ENCODE measurements at places on chromosomes 5 and 9. TPM values are rescaled to one million over a fixed set of nuclear protein-coding genes. Genes with fewer than 3 reads are reported as not detected.
A peak's percentile ranks its signal among the peaks of the same experiment; 100 is the strongest.

The PGM5 gene
- total RNA-seq, result 144 TPM

The OR2K2 gene
- total RNA-seq, result not detected

DNA sequence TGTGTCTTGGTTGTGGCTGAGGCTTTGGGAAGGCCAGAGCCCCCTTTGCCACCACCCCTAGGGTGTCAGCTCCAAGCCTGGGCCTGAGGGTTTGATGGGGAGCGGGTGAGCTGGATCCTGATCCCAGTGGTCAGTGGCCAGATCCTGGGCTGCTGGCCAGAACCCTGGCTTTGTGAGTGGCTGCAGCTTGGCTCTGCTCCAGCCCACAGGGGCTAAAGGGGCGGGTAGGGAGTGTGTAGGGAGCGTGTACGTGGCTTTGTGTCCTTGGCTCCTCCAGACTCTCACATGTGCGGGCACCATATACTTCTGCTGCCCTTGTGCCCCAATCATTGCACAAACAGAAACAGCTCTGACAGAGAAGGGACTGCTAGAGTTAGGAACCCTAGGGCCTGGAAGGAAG, 1.2 kb upstream of the IL11RA start:
- DNase-seq, result no peak

DNA sequence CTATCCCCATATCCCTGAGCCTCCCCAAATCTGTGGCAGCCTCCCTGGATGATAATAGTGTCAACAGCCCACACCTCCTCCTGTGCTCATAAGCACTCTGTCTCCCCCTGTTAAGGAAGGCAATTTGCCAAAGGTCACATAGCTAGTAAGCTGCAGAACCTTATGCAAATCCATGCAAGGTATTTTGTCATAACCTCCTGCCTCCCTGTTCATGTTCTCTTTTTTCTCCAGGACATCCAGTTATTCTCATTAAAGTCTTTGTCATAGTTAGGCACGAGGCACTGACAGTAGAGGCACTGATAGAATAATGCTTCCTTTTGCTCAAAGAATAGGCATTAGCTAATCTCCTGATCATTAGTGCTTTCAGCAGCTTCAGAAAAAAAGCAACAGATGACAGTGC, 10.2 kb upstream of the AUH start:
- no peak for DNase-seq

DNA sequence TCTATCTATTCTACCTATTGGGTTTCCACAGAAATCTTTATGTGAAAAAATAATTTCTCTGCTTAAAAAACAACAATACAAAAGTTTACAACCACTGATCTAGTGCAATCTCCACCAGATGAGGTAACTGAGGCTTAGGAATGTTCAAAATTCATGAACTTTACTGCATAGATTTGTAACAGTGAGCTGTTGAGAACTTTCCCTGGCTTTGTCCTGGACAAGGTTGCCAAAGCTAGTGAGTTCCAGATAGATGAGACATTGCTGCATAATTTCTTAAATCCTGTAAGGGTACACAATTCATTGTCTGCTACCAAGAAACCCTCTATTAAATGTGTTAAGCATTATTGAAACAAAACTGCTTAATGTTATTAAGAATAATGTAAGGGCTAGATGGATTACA, 102.7 kb downstream of the OSMR start:
- DNase-seq, result no peak

DNA sequence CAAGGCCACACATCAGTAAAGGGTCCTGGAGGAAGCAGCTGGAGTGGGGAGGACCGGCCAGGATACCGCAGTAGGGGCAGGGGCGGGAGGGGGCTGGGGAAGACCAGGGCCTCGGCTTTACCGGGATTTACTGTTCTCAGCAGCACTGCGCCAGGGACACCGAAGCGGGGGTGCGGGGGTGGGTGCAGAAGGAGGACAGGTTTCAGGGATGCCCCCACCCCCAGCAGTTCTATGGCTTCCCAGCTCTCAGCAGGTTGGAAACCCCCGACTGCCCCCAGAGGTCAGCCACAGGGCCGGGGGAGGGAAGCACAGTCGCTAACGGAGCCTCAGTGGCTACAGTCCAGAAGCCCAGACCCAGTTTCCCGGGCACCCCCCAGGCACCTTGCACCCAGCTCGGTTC, 21.3 kb downstream of the NR5A1 start:
- DNase-seq, result no peak

GRCh38 chr5:36870399-36871040, 6.0 kb upstream of the NIPBL start:
- DNase-seq, result no peak

DNA sequence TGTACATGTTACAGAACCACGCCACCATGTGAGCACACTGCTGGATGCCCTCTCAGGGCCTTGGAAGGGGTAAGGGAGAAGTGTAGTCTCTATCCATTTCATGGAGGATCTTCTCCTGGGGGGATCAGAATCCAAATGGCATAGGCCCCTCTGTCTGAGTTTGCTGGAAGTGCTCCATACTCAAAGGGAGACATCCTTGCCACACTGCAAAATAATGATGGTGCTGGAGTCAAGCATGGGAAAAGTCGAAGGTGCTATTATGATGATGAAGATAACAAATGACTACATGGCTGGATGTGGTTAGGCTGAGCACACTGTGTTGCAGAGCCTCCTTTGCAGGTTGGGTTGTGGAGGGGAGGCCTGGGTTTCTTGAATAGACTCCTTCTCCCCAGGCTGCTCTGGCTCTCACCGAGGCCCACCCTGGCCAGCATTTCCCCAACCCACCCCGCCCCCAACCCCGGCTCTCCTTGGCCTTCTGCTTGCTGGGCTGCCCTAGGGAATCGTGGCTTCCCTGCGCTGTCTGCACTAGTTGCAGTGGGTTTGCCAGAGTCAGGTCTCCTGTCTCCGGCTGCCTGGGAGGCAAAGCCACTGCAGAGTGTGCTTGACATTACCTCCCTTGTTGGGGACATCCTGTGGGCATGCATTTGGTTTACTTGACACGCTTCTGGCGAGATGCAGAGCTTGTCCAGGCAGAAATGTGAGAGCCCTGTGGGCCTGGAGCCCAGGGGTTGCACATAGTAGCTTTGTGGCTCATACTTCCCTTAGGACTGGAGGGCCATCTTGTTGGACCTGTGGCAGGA, 3.0 kb downstream of the MVB12B start:
- no peak for DNase-seq

The ORM2 gene
- total RNA-seq, result not detected

The OR1Q1 gene
- total RNA-seq, result not detected

GRCh38 chr5:55800924-55801323, 50.2 kb upstream of the IL31RA start:
- no peak for DNase-seq

DNA sequence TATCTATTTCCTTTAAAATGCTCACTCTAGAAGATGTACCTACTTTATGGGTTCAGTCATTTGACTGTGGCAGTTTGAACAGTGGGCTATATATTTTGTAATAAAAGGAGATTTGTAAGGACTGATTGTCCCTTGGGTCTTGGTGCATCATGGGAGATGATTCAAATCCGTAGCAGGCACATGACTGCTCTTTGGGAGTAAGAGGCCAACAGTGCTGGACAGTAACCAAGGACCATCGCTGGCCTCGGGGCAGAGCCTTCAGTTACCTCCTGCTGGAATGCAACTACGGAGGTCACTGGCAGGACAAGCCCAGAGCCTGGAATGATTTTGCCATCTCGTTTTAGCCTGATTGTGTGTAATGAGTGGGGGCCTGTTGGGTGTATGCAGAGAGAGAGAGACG, 7.0 kb upstream of the MAMDC2 start:
- DNase-seq, result no peak

GRCh38 chr5:178349625-178350353, 117.2 kb upstream of the PHYKPL start:
- DNase-seq, result peak; percentile 27

- no peak for DNase-seq
These were observed 547.6 kb downstream of the RAB3C start for GRCh38 chr5:59130431-59130830.

The ZNF483 gene
- total RNA-seq, result 7.9 TPM

- DNase-seq, result no peak
These were observed 21.7 kb downstream of the F2RL2 start for GRCh38 chr5:76601470-76601869.

DNA sequence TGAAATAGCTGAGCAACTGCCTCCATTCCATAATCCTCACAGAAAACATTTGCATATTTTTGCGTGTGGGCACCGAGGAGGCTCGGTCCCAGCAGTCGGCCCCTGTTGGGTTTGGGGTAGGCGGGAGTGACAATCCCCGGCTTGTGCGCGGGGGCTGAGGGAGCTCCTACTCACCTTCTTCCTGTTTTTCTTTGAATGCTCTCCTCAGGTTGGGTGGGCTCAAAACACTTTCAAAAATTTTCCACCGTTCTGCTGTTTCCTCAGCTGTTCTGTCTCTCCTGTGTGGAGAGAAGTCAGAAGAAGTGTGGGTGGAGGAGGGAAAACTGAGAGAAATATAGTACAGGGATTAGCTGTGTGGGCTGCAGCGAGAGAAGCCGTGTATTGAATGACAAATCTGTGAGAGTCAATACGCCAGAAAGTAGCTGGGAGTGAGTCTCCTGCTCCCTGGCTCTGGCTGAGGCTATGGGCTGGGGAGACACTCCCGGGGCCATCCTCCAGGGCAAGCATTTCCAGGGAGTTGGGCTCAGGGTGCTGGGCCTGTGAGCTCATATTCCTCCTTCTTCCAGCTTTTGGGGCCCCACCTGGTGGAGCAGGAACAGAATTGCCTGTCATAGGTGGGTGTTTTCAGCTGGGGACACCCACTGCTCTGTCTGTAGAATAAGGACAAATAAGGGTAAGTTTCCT, 84.7 kb downstream of the CMYA5 start:
- no peak for DNase-seq

The PLAC8L1 gene
- not detected for total RNA-seq

The CAMK4 gene
- total RNA-seq, result not detected

- DNase-seq, result no peak
These were observed 7.4 kb upstream of the DAP start for GRCh38 chr5:10768328-10768899.

DNA sequence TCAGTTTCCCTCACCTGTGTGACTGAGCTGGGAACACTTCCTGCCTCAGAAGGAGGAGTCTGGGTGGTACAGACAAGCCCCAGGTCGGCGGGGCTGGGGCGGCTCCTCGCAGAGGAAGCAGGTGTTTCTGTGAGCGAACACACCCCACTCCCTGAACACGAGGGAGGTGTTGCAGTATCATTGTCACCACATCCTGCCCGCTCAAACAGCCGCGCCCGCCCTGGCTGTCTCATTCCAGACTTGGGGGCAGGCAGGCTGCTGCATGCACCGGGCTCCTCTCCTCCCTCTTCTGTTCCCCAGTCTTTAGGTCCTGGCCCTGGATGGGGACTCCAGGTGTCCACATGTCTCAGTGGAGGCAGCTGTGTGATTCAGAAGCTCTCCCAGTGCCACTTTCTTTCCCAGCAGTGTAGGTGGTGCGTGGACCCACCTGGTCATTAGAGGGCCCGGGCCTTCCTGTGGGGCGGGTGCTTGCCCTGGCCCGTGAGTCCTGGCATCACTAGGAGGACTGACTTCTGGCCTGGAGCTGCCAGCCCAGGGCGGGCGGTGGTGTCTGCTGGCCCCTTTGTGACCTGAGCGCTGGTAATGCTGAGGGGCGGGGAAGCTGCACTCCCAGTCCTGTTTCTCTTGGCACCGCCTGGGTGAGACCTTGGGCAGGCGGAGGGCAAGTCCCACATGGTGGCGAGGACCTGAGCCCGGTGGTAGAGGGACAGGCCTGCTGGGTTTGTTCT, 18.3 kb upstream of the PHYHD1 start:
- DNase-seq, result peak; percentile 80

The ITK gene
- total RNA-seq, result 2.9 TPM

DNA sequence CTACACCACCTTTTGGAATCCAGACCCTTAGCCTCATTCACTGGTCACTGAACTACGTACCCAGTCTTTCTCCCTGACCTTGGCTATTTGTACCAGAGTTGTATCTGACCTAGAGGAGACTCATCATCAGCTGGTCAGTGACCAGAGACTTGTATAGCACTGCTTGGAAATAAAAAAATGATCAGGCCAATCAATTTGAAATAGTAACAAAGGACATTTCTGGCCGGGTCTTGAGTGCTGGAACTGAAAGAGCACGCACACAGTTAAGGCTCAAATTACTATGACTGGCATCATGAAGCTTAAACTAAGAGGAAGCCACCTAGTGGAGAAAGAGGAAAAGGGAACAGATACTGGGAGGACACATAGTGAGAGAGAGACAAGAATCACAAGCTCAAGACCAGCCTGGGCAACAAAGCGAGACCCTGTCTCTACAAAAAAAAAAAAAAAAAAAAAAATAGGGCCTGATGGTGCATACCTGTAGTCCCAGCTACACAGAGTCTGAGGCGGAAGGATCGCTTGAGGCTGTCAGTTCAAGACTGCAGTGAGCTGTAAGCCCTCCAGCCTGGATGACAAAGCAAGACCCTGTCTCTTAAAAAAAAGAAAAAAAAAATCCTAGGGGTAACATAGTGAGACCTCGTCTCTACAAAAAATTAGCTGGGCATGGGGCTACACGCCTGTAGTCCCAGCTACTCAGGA, 12.8 kb upstream of the SRP19 start:
- DNase-seq, result no peak

GRCh38 chr5:169354921-169355320, 54.0 kb upstream of the SLIT3 start:
- DNase-seq, result no peak

GRCh38 chr5:174723315-174723978, 935 bp upstream of the MSX2 start:
- DNase-seq, result no peak

- no peak for DNase-seq
These were observed 139.7 kb downstream of the LRRC70 start for GRCh38 chr5:62718324-62718723.

DNA sequence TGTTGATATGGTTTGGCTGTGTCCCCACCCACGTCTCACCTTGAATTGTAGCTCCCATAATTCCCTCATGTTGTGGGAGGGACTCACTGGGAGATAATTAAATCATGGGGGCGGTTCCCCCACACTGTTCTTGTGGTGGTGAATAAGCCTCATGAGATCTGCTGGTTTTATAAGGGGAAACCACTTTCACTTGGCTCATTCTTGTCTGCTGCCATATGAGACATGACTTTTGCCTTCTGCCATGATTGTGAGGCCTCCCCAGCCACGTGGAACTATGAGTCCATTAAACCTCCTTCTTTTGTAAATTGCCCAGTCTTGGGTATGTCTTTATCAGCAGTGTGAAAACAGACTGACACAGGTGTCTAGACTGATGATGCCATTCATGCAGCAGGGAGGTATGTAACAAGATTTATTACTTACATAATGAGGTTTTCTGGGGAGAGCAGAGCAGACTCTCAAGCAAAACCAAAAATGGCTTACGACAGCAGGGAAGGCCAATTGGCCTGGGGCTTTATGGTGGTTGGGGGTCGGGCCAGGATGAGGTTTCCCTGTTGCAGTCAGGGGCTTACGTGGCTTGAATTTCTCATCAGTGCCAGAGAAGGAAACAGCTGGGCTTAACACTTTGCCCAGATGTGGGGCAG, 9.5 kb upstream of the COMMD10 start:
- DNase-seq, result no peak

The NNT gene
- total RNA-seq, result 509 TPM

DNA sequence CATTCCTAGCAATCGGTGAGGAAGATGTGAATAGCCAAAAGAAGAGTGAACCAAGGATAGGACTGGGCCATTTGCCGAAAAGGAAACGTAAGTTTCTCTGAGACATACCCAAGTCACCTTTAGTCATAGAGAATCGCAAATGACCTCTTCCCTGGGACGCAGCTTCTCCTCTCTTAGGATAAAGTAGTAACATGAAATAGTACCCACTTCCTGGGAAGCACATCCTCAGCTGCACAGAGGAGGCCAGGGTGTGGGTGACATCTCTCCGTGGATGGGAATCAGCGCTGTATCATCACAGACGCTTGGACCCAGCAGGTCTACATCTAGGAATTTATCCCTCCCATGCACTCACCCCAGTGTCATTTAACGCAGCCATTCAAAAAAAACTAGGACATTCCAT, 120.9 kb upstream of the PHYKPL start:
- no peak for DNase-seq

All from heart left ventricle (tissue), 16 donors.